Activated naive CD4-positive, alpha-beta T cell treated with Interleukin-2 at 50 U/mL for 16 hours (primary cell): ENCODE measurements at places on chromosomes 11 and 22.

GRCh38 chr11:130600616-130601015 lies 152.2 kb downstream of the ADAMTS15 start:
- DNase-seq = no peak

- DNase-seq = peak; percentile 58
Measured at GRCh38 chr11:11155962-11156815, 196.9 kb downstream of the CSNK2A3 start.

DNA sequence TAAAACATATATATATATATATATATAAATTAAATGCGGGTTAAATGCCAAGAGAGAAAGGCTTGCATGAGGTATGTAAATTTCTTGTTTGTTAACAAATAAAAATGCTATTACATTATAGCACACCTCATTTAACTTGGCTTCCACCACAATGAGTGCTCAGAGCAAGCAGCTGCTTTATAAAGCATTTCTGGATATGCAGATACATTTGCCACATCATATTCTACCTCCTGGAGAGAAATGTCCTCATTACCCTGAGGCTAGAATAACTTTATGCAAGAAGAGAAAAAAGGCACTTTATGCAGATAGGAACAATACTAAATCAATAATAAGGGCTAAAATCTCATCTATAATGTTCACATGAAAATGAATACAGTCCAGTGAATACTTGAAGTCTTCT lies 181.7 kb upstream of the CCDC90B start:
- no peak for DNase-seq

GRCh38 chr22:45237065-45237990 lies 3.4 kb downstream of the KIAA0930 start:
- no peak for DNase-seq

- DNase-seq = no peak
Measured at GRCh38 chr11:35622070-35622469, 3.8 kb downstream of the FJX1 start.

GRCh38 chr11:111063726-111064517 lies 181.6 kb upstream of the POU2AF2 start:
- DNase-seq = no peak

GRCh38 chr11:134397304-134398078 lies 14.6 kb downstream of the B3GAT1 start:
- DNase-seq = no peak

DNA sequence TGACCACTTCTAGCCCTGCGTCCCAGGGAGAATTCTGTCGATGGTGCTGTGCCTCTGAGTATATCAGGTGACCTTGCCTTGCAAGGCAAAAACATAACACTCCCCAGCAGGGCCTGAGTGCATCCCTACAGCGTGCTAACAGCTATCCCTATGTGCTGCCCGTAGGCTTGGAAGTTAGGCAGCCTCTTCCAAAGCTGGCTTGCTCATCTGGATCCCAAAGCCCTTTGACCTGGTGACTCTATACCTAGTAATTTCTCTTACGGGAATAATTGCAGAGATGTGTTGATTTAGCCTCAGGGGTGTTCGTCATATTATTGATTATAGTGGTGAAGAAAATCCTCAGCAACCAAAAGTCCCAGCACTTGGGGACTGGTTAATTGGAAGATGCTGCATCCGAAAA lies 32.6 kb upstream of the CRYBB3 start:
- DNase-seq = no peak

DNA sequence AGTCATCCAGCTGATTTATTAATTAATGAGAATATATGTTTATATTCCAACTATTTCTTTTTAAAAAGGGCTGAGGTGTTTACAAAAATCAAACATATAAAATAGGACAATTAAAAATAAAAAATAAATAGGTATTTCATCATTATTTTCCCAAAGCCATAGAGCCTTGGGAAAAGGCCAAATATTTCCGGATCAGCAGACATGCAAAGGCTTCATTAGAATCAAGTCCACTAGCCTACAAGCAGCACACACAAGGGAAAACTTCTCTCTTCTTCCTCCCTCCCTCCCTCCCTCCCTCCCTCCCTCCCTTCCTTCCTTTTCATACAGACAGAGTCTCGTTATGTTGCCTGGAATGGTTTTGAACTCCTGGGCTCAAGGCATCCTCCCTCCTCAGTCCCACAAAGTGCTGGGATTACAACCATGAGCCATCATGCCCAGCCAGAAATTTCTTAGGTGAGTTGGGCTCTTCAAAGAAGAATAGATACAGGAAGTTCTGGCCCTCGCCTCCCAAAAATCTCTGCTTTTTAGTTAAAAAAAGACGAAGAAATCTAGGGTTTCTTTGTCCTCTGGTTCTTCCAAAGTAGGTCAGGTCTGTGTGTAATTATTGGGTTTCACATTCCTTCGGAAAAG lies 121.2 kb downstream of the SIK3 start:
- no peak for DNase-seq

- DNase-seq = no peak
Measured at GRCh38 chr22:45497351-45498145, 5.1 kb upstream of the FBLN1 start.

DNA sequence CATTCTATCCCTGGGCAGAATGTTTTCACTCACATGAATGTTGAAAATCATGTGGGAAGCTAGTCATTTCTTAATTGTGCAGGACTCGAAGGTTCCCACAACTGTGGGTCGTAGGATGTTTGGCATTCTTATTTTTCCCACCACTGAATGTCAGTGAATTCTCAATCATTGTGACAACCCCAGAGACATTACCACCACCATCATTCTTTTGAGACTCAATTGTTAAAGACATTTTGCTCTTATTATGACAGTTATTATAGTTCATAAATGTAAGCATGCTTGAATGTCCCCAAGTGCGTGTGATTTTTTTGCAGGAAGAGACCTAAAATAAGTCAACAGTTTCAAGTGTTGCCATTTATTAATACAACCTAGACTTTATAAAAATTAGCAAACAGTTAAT lies 19.0 kb downstream of the PACS1 start:
- no peak for DNase-seq

- DNase-seq = no peak
Measured at GRCh38 chr22:34395370-34395769, 475.1 kb upstream of the LARGE1 start.

- no peak for DNase-seq
Measured at GRCh38 chr11:47538741-47539565, 14.0 kb downstream of the CELF1 start.

DNA sequence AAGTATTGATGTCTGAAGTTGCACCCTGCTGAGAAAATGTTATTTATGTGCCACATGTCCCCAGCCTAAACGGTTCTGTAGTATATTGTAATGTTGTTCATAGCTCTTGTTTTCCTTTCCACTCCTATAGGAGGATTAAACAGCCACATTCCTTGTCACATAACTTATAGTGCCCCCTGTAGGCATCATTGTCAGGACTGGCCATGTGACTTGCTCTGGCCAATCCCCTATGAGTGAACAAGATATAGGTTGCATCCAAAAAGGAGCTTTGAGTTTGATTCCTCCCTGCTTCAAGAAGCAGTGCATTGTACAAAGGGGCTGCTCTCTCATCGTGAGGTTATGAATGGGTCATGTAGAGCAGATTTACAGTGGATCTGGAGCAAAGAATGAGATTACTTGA lies 717.6 kb upstream of the ANO5 start:
- no peak for DNase-seq

- no peak for DNase-seq
Measured at GRCh38 chr22:20178915-20179227, 28.0 kb upstream of the CCDC188 start.

DNA sequence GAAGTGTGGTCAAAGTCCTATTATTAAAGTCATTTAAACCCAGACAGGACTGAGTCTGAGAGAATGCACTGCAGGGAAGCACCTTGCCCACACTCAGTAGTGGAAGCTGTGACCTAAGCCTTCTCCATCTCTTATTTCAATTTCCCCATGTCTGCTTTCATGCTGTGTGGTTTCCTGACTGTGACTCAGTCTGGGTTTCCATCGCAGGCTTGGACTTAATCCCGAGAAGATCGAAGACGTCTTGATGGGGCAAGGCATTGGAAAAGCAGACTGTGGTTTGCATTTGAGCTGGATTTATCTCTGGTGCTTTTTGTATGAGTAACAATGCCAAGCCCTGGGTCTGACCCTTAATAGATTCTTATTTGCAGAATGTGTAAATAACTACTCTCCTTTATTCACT lies 238.9 kb downstream of the NTM start:
- no peak for DNase-seq

- DNase-seq = no peak
Measured at GRCh38 chr11:65066315-65066714, 8.0 kb upstream of the NAALADL1 start.

GRCh38 chr11:41437006-41437490 lies 22.4 kb downstream of the LRRC4C start:
- no peak for DNase-seq

DNA sequence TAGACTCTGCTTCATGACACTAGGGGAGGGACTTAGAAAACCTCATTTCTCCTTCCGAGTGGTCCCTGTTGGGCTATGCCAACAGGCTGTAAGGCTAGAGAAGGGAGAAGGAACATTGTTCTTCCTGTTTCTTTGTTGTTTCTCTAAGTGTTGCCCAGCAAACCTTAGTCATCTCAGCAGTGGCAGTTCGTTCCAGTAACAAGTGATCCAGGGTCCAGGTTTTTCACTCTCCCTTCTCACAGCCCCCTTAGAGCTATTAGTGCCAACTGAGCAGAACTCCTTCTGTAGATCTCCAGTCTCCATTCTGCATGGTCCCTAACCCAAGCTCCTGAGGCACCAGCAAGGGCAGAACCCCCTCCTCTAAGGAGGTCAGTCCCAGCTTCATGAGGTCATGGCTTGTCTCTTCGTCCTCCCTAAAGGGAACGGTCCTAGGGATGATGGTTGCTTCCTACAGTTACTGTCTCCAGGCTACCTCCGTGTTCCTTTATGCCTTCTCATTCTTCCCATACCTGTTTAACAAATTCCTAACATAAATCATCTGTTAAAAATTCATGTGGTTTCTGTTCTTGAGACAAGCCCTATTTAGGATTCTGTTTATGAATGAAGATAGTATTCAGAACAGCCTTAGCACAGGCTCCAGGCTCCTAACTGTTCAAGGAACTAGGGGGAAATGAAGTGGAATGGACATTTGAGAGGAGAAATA lies 168.6 kb upstream of the UBASH3B start:
- no peak for DNase-seq

DNA sequence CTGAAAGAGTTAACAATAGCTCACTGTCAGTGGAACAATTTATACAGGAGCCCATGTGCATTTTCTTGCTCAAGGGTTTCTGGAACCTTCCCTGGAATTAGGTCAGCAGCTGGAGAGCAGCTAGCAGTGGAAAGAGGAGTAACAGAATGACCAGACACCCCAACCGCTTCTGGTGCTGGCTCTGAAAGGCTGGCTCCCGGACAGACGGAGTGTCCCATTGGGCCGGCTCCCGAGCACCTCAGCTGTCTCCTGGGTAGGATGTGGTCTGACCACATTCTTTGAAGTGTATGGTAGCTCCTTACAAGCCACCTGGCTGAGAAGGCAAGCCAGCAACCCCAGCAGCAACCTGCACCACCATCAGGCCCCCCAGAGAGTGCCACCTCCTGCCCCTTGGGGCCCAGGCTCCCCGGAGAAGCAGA lies 44.7 kb downstream of the ABTB2 start:
- DNase-seq = no peak

DNA sequence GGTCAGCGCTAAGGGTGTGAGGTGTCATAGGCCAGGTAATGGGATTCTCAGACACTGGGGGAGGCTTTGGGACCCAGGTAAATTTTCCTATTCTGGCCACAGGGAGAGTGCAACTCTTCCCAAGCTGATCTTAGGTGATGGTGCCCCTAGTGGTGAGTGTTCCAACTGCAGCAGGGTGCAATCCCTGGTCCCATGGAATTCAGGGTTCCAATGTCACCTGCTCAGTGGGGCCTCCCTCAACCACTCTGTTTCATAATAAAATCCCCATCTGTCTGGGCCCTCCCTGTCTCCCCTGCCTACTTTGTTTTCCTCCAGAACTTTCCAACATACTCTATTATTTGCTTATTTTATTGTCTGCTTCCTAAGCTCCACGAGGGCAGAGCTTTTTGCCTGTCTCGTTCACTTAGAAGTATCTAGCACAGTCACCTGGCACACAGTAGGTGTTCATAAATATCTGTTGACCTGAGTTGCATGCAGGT lies 2.9 kb upstream of the SGSM1 start:
- peak; percentile 62 for DNase-seq

- no peak for DNase-seq
Measured at GRCh38 chr22:37815593-37815992, 7.6 kb upstream of the GALR3 start.

DNA sequence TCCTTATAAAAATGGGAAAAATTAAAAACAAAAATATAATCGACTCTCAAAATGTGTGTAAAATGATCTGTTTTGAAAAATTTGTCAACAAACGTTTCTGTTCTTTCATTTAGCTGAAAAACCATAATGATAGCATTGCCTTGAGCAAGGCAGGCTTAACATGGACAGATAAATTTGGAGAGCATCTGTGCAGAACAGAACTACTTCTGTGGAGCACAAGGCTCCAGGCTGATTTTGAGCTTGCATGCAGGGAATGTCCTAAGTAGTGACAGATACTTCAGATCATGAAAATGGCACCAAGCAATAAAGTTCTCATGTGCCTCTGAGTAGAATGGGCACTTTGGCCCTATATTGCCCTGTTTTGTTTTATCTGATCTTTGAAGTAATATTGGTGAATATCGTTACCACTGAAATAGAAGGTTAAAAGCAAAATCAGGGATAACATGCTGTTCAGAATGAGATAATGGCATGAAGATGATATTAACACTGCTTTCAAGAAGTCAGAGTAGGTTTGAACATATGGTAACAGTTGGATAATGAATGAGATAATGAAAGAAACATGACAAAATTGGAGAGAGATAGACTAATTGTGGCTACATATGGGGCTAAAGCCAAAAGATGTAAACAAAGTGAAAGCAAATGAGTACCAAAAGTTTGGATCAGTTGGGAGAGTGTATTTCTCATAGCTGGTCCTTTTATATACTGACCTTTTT lies 730.5 kb upstream of the CCDC179 start:
- DNase-seq = no peak

DNA sequence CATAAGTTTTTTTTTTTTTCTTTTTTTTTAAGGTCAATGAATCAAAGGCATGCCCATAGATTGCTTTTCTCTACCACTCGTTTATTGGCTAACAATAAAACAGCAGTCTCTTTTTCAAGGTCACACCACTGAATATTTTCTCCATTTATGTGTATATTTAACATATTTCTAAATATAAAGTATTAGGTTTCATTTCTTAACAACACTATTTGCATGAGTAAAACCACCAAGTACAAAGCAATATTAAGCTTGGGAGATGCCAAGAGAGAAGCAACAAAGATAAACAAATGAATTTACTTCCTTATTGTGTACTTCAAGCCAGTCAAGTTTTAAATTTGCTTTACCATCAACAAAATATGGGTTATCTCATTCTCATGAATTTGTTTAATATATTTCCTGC lies 708.9 kb upstream of the CCDC179 start:
- no peak for DNase-seq

DNA sequence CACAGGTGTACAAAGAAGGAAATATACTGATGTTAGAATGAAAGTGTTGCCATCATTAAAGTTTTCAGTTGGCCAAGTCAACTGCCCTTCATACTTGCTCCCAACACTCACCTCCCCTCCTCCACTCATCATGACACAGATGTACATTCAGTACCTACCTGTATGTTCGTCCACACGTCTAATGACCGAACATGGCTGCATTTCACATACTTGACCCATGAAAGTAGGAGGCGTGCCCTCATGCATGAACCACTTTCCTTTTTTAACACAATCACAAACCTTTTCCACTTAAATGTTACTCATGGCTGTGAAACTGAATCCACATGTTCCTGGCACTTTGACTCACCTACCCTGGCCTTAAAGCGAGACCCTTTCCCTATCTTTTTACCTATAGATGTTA lies 3.2 kb upstream of the BUD13 start:
- DNase-seq = no peak

GRCh38 chr11:2156416-2157182 lies 4.4 kb downstream of the INS start:
- DNase-seq = peak; percentile 60
